Cortex of kidney (tissue), 1 donor: ENCODE measurements at places on chromosomes 5 and 9.

DNA sequence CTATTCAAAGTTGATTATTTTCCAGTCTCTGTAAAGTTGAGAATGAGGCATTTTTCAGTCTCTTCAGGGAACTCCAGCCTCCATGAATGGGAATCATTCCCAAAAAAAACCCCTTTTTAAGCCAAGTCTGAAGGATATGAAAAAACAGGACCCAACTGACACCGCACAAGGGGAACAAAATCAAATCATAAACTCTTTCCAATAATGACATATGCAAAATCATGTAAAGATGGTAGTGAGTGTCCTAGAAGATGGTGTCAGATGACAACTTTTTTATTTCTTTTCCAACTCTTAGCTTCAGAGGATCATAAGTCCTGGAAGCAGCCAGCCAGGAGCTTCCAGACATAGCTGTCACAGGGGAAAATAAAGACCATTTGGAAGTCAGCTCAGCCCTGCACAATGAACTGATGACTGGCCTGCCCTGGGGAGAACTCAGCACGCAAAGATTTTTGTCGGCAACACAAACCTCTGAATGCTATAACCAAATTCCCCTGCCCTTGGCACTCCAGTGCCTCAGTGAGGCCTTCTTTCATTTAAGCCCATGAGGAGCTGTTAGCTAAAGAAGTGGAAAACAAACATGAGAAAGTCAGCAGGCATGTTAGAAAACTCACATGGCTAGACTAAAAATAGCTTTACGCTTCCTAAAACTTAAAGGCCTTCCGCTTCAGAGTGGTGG, 85.4 kb downstream of the SLC1A3 start:
- DNase-seq = no peak

GRCh38 chr5:179817890-179818745, 2.6 kb upstream of the SQSTM1 start:
- DNase-seq = no peak

DNA sequence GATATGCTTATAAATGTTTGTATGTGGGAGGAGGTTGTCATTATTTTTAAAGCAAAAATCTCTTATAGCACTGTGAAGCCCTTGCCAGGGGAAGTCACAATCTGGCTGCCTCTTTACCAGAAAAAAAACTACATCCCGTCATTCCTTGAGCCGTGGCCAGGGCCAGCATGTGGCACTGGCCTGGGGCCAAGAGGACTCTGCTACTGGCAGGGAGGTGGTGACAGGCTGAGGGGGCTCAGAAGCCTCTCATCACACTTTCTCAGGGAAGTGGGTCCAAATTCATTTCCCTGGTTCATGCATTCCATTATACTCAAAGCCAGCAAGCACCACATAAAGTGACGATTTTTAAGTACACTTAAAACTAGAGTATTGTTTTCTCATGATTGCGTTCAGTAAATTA, 457.3 kb downstream of the ZNF608 start:
- DNase-seq = no peak

DNA sequence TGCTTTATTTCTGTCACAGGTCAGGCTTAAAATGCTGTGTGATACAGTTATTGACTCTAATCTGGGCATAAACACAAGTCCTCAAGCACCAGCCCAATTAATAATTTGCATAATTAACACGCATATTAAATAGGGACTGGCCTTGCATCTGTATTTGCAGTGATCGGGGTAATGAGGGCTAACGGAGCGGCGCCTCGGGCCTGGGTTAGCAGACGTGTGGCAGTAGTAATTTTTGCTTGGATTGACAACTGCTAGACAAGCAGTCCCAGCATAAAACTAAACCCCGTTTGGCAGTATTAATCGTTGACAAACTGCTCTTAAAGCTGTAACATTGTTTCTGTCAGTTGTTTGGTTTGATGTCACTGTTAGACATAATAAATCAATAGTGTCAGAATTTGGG, 109.2 kb downstream of the PBX3 start:
- DNase-seq = no peak

GRCh38 chr5:42908509-42909488, 97.1 kb upstream of the SELENOP start:
- no peak for DNase-seq

DNA sequence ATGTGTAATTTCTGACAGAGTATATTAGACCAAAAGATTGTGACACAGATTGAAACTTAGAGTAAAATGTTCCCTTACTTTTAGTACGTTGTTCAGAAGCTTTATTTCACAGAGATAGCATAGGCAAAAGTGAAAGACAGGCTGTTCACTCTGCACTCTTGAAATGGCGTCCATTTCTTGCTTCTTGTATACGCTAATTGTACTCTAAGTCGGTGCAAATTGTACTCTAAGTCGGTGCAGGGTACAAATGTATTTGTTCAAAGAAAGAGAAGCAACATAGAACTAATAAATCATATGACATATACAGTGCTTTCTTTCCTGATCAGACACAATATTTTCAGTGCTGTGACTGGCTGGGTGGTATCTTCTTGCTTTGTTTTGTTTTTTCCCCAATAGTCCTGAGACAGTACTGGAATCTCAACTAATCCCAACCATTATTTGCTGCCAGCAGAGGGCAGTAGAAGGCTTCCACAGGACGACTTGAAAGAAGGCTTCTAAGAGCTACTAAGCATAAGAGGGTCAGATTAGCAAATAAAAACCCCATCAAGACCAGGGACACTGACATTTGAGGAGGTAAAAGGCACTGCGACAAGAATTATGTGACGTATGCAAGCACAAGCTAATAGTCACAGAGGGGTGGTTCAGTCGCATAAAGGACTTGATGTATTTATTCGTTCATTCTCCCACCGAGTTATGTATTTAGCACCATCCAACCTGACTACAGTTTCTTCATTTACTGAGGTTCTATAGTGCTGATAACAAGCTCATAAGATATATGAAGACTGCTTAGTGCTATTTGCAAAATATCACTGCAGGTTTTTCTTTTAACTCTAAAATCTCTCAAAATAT, 831.8 kb downstream of the TAF11L14 start:
- DNase-seq = no peak

DNA sequence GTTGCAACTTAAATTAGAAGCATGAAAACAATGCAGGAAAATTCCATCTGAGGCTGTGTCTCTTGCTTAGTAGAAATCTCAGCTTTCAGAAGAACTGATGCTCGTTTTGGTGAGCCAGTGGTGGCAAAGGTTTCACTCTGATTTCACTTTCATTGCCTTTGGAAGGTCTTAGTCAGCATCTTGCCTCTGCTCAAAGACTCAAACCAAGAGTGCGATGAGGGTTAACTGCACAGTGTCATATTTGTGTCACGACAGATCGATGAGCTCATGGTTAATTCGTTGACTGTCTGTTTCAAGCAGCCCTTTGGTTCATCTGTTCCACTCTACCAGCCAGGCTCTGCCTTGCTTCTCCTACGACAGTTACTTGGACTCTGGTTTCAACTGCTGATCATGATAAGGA, 331.3 kb upstream of the KIF2A start:
- no peak for DNase-seq

GRCh38 chr9:32841314-32841713, 58.0 kb downstream of the TMEM215 start:
- DNase-seq = no peak

DNA sequence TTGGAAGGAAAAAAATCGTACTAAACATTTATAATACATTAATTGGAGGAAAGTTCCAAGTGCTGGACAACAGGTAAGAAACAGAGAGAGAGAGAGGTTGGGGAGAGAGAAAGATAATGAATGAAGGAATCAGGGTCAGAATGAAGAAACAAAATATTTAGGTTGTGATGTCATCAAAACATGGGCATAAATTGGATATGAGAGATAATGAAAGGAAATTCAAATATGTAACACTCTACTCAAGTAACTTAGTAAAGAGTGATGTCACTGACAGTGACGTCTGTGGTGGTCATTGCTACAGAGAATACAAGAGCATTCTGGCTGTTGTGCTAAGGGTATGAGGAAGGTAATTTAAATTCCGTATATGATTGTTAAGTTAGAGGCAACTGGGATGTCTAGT, 543.4 kb upstream of the COX7C start:
- no peak for DNase-seq

DNA sequence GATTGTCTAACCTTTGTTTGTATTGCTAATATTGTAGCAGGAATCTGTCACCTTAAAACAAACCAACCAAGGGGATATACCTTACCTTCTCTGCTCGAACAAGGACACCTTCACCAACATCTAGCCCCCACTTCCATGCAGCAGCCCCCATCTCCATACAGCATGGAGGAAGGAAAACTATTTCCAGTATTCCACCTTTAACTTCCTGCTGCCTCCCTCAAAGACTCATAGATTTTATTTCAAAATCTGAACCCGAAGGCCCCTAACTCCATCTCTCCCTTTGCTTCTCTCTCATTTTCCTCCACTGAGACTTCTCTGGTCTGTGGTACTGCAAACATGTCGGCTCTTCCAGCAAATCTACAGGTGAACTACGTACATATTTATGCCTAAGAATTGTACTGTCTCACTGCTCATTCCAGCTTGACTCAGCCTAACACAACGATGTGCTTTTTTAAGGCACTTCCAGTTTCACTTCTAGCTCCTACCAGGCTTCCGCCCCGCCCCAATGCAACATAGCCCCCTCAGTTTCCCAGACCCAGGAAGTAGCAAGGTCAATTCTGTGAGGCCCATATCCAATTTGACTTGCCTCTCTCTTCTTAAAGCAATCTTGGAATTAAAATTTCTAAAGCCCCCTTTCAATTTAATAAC, 70.7 kb upstream of the RNF38 start:
- no peak for DNase-seq

DNA sequence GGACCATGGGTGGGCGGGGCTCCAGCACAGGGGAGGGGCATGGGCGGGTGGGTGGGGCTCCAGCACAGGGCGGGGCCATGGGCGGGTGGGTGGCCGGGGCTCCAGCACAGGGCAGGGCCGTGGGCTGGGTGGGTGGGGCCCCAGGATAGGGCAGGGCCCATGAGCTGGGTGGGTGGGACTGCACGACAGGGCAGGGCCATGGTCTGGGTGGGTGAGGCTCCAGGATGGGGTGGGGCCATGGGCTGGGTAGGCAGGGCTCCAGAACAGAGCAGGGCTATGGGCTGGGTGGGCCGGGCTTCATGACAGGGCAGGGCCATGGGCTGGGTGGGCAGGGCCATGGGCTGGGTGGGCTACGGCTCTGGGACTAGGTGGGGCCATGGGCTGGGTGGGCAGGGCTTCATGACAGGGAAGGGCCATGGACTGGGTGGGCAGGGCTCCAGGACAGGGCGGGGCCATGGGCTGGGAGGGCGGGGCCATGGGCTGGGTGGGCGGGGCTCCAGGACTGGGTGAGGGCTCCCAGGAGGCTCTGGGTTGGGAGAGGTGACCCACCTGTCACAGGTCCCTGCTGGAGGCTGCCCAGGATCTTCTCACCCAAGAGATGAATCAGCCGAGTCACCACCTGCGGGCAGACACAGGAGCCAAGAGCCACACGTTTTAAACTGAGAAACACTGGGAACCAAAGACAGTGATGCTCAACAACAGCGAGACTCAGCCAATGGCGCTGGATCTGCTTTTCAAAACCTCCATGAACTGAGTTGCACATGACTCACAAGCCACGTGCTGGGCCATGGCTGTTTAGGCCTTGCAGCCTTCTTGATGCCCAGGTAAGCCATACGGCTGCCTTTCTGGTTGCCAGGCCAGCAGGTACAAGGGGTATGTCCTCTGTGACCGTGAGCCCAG, 33.6 kb upstream of the NSMF start:
- DNase-seq = no peak

DNA sequence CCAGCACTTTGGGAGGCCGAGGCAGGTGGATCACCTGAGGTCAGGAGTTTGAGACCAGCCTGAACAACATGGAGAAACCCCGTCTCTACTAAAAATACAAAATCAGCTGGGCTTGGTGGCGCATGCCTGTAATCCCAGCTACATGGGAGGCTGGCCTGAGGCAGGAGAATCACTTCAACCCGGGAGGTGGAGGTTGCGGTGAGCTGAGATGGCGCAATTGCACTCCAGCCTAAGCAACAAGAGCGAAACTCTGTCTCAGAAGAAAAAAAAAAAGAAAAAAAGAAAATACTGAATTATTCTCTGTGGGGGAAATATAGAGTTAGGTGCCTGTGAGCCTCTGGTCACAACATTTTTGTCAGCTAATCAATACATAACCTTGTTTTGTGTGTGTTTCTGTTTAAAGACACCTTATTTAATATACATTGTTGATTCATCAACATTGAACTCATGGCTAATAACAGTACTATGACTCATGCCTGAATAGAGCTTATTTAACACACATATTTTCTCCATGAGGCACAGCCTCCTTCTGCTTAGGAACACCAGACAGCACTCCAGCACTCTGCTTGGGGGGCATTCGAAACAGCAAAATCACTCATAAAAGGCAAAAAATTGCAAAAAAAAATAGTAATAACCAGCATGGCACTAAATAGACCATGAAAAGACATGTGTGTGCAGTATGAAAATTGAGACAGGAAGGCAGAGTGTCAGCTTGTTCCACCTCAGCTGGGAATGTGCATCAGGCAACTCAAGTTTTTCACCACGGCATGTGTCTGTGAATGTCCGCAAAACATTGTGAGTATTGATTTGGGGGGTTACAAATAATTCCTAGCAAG, at the start of gene IL31RA:
IL31RA (plus strand) TSS at position 519 of the 836 bp plus-strand sequence; CDS start at position 733, 214 bp downstream.
- no peak for DNase-seq

DNA sequence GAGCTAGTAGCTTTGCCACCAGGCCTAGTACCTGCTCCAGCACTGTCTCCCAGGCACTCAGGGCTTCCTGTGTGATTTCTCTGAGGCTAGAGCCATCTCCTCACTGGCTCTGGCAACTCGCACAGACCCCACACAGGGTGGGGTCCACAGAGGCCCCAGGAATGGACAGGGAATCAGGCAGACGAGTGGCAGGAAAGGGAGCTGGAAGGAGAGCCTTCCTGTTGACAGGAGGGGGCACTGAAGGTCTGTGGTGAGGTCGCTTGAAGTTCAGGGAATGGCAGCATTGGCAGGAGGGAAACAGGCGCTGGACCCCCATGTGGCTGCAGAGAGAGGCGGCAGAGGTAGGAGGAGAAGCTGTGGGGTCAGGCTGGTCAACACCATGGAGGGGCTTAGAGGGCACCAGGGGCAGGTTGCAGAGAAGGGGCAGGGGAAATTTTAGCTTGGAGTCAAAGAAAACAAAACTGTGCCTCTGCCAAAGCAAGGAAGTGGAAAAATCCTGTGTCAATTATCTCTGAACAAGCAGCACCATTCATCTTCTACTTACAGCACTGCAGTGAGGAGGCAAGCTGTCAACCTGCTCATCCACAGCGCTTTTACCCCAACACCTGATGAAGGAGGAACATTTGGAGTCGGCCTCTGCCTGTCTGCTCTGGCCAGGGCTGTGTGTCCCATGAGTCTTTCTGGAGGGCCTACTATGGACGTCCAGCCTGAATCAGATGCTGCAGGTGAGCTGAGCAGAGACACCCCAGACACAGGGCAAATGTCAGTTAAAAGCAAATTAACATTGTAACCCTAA, 270.2 kb downstream of the FSTL4 start:
- DNase-seq = no peak

GRCh38 chr9:108048406-108049025, 558.9 kb upstream of the KLF4 start:
- no peak for DNase-seq

GRCh38 chr9:105079457-105079856, 151.5 kb upstream of the ABCA1 start:
- DNase-seq = no peak

DNA sequence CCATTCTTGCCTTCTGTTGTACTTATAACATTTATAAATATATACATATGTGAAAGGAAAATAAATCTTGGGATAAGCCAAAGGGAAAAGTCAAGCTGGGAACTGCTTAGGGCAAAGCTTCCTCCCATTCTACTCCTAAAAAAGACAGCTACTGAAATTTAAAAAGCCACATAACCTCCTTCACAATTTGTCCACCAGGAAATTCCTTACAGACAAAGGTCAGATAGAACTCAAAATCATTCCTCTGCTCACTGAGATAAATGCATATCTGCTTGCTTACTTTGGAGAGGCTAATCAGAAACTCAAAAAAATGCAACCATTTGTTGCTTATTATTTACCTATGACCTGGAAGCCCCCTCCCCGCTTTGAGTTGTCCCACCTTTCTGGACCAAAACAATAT, 112.5 kb downstream of the CEMIP2 start:
- DNase-seq = no peak
